ENCODE measurements at places on chromosomes 4 and X.
A peak's percentile ranks its signal among the peaks of the same experiment; 100 is the strongest.

DNA sequence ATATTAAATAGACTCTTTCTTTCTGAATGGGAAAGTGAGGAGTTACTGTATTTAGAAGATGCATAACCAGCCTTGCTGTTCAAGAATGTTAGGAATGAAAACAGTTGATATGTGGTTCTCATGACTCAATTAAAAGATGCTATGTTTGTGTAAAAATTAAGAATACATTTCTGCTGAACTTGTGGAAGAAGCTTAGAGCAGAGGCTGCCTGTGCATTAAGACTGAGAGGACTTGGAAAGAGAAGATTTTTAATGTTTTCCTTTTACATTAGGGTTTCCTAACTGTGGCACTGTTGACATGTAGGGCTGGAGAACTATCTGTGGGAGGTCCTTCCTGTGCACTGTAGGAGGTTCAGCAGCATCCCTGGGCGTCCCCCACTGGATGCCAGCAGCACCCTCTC lies 137.7 kb downstream of the GPR143 start:
- no peak for DNase-seq

- DNase-seq: no peak
Measured at GRCh38 chr4:124899997-124900396, 187.5 kb upstream of the ANKRD50 start.

DNA sequence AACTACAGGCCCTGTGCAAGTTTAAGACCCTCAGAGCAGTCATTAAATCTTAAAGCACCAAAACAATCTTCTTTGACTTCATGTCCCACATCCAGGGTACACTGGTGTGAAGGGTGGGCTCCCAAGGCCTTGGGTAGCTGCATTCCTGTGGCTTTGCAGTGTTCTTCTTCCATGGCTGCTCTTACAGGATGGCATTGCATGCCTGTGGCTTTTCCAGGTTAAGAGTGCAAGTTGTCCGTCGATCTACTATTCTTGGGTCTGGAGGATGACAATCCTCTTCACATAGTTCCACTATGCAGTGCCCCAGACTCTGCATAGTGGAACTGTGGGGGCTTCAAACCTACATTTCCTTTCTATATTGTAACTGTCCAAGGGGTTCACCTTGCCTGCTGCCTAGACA lies 494.5 kb downstream of the CFAP47 start:
- DNase-seq: peak; percentile 43

DNA sequence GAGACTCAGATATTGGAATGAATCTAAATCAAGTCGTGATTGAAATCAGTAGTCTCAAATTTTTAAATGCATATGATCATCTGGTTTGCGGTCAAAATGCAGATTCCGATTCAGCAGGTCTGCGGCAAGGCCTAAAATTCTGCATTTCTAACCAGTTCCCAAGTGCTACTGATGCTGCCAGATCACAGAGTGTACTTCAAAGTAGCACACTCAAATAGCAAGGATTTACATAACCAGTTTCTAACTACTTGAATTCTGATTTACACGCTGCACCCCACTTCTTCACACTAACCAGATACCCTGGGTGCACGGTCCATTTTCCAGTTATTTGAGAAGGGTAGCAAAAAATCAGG lies 752 bp downstream of the MBTPS2 start:
- peak; percentile 1 for DNase-seq

GRCh38 chr4:6802025-6802424 lies 19.5 kb downstream of the KIAA0232 start:
- no peak for DNase-seq

GRCh38 chr4:183755596-183755995 lies 96.5 kb downstream of the TRAPPC11 start:
- no peak for DNase-seq

DNA sequence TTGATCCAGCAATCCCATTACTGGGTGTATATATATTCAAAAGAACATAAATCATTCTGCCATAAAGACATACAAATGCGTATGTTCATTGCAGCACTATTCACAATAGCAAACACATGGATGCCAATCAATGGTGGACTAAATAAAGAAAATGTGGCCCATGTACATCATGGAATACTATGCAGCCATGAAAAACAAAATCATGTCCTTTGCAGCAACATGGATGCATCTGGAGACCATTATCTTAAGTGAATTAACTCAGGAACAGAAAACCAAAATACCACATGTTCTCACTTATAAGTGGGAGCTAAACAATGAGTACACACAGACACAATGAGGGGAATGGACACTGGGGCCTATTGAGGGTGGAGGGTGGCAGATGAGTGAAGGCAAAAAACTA lies 81.6 kb downstream of the ABCB7 start:
- DNase-seq: no peak

DNA sequence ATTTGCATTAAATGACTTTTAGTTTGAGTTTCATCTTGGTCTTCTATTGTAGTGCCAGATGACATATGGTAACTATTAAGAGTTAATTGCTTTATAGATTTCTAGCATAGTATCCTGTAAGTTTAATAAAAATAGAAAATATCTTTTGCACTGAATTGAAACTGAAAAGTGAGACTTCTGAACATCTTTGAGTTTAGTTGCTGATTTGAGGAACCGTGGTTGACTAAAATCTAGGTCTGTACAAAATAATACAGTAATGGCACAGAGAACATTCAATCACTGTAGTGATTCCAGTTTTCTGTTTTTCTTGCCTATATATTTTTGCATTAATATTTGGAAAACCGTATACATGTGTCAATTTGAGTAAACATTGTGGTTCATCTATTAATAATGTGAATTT lies 60.7 kb downstream of the SPATA4 start:
- no peak for DNase-seq

DNA sequence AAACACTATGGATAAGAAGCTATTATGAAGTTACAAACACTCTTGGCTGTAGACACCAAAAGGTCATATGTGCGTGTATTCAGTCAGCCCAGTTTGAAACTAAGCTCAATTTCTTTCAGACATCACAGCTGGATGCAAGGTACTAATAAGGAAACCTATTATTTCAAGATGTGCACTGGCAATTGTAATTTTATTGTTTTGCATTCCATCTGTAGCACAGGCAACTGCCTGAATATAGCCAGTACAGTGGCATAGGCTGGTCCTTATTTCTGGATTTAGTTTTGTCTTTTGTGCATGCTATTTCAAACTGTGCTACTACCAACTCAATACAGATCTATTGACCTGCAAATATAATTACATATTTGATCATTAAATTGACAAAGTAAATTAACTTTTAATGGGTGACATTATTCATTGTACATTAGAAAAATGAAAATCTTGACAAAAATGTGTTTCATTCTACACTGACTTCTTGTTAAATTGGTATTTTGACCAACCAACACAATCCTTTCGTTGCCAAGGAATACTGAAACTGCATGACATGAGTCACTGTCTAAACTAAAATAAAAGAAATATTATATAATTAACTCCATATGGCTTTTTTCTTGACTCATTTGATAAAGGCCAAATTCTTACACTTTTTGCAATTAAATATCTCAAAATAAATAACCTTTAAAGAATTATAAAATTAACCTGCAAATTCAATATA lies 594.3 kb upstream of the ADGRL3 start:
- no peak for DNase-seq

- no peak for DNase-seq
Measured at GRCh38 chr4:74374128-74374527, 9.2 kb downstream of the EREG start.

- DNase-seq: no peak
Measured at GRCh38 chr4:24112466-24112865, 222.6 kb upstream of the PPARGC1A start.

- DNase-seq: no peak
Measured at GRCh38 chr4:53371049-53371448, 5.2 kb upstream of the SCFD2 start.

- no peak for DNase-seq
Measured at GRCh38 chr4:40337051-40337450, 1.9 kb downstream of the CHRNA9 start.

- DNase-seq: no peak
Measured at GRCh38 chrX:125204681-125205132, 115.0 kb upstream of the TEX13C start.

DNA sequence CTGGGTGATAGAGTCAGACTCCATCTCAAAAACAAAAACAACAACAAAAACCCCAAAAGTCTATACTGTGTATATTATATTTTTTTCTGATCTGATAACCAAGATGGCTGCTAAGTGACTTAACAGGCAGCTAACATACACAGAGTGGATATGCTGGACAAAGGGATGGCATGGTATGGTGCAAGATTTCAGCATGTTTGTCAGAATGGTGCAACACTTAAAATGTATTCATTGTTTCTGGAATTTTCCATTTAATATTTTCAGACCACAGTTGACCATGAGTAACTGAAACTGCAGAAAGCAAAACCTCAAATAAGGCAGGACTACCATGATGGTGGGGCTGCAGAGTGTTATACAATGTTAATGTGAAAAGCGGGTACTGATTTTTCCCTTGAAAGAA lies 6.1 kb upstream of the BOD1L1 start:
- no peak for DNase-seq

- DNase-seq: no peak
Measured at GRCh38 chrX:118315529-118315928, 30.4 kb upstream of the WDR44 start.
